ENCODE measurements at places on chromosomes 2 and 18. TPM values are rescaled to one million over a fixed set of nuclear protein-coding genes. Genes with fewer than 3 reads are reported as not detected.

PLEK gene
- total RNA-seq: not detected

TTL gene
- total RNA-seq: 51.3 TPM

RMDN2 gene
- 4.7 TPM for total RNA-seq

SERPINB12 gene
- not detected for total RNA-seq

ARHGAP28 gene
- total RNA-seq: 4.6 TPM

DNA sequence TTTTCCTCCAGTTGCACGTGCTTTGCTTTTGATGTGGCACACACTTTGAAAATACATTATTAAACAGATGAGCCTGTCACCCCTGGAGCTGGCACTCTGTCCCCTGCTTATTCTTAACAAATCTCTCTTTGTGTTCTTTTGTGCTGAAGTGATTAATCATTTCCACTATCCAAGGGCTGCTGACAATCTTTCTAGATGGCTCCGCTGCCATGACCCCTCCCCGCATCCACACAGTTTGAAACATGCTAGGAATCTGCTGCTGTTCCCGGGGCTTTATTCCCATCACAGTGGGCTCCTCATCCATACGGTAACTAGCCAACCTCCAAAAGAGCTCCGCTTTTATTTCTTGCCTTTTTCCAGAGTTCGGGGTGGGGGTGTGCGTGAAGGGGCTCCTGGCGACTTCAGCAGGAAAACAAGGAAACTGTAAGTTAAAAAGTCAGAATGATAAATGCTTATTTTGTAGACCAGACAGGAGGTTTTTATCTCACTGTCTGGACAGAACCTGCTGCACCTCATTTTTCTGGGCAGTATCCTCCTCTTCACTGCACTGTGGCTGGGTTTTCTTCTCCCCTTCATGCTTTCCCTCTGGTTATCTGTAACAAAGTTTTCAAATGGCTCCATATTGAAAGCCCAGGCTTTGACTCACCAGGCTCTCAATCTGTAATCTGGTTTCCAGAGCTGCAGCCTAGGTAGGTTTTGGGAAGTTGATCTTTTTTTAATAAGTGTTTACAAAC lies 319.7 kb downstream of the AFF3 start:
- DNase-seq: no peak

DNA sequence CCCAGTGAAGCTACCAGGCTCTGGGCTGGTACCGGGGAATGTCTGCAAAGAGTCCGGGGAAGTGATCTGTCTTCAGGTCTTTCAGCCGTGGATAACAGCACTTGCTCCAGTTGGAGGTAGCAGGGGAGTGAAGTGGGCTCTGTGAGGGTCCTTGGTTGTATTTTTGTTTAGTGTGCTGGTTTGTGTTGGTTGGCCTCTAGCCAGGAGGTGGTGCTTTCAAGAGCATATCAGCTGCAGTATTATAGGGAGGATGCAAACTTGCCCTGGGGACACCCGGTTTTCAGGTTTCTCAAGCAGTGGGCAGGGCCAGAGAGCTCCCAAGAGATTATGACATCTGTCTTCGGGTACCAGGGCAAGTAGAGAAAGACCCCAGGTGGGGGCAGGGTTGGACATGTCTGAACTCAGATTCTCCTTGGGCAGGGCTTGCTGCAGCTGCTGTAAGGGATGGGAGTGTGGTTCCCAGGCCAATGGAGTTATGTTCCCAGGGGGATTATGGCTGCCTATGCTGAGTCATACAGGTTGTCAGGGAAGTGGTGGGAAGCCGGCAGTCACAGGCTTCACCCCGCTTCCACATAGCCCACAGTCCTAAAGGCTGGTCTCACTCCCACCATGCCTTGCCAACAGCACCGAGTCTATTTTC lies 34.4 kb downstream of the ACAA2 start:
- no peak for DNase-seq

GRCh38 chr2:180463608-180464007 lies 456.5 kb upstream of the CWC22 start:
- no peak for DNase-seq

GRCh38 chr2:164495491-164496223 lies 125.6 kb downstream of the GRB14 start:
- DNase-seq: peak; percentile 7

DNA sequence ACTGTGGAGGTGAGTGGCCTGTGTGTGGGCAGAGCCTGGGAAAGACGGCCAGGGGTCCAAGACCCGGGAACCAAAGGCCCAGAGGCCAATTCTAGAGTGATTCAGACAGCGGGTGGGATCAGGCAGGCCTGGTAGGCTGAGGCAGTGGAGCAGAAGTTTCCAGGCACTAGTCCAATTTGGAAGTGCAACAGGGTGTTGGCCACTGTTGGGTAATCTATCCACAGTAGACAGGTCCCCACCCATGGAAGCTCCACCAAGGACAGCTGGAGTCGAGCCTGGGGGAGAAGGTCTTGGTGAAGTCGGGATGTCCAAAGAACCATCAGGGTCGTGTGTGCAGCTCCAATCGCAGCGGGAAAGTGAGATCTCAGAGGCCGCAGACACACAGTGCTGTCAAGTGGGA lies 125.8 kb upstream of the COPS8 start:
- no peak for DNase-seq

DNA sequence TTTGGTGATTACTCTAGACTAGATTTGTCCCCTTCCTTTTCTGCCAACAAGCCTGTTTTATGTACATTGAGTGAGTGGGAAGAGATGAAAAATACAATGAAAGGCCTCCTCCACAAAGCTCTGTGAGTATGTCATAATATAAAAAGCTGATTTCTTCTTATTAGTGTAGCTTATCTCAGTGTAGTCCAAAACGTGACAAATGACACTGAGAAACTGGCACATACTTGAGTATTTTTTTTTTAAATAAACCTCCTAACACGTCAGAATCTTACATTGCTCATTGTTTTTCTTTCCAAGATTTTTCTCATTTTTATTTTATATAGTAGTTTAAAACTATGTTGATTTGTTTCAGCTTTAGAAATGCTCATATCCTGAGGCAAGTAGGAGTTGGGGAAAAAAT lies 17.9 kb upstream of the FIGN start:
- DNase-seq: no peak

DNA sequence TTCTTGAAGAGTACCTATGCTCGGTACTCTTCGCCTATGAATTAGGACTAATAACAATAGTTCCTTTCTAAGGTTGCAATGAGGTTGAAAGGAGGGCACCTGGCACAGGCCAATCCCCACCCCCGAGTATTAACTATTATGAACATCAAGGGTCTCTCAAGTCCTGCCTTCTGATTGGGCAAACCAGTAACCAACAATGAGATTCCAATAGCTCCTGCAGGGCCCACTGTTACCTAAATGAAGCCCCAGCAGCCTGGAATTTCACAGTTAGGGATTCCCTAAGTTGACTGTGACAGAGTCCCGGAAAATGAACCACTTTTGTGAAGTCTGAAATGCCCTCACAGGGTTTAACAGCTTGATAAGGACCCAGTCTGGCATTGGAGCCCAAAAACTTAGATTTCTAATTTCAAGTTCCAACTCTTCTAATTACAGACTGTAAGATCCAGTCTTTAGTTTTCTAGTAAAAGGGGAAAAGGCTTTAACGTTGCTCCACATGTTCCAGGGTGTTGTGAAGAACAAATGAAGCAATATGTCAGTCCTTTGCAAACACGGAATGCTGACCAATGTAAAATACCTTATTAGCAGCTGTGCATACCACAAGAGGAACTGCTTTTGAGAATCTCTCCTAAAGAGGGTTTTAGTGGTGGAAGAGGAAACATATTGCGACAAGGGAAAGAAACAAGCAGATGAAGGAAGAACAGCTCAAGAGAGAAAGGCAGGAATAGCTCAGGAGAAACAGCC lies 277.7 kb upstream of the MAP2 start:
- no peak for DNase-seq

GRCh38 chr18:49476664-49477411 lies 10.2 kb downstream of the C18orf32 start:
- peak; percentile 50 for DNase-seq
